NCI-H2081 treated with DMSO at 0.1 percent for 48 hours (cell line): ENCODE measurements at places on chromosomes 3 and 15.

- no peak for DNase-seq
Observed at GRCh38 chr15:70053716-70054229, 43.9 kb downstream of the TLE3 start.

- DNase-seq = no peak
Observed at GRCh38 chr15:51561271-51561670, 61.3 kb downstream of the DMXL2 start.

- DNase-seq = no peak
Observed at GRCh38 chr3:170477395-170477794, 58.7 kb downstream of the CLDN11 start.

DNA sequence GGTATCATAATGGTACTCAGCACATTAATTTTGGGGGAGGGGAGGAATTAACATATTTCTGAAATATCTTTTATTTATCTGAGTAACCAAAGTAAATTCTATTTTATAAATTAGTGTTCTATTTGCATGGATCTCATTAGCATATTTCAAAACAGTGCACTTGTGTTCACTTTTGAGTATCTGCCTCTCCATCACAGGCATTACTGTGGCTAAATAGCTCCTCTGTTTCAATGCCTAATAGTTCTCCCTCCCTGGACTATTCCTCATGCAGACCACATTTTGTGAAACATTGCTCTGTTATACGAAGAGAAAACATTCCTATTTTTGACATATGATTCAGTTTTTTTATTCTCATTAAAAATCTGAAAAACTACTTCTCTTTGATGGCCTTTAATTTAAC, 1127.8 kb downstream of the TUSC7 start:
- no peak for DNase-seq

DNA sequence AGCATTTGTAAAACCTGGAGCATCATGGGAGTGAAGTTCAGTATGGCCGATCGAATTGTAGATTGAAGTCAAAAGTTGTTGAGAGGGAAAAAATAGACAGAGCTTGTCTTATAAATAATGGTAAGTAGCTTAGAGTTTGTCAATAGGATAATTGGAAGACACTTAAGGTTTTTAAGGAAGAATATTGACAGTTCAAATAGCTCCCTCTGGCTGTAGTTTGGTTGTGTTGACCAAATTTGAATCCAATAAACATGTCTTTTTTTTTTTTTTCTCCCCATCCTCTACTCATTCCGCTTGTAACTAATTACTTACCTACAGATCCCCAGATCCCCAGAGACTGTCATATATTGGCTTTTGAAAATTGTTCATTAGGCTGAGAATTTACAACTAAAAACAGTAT, 677.0 kb downstream of the AGBL1 start:
- DNase-seq = no peak

GRCh38 chr3:10136426-10137005, 5.1 kb upstream of the VHL start:
- no peak for DNase-seq

DNA sequence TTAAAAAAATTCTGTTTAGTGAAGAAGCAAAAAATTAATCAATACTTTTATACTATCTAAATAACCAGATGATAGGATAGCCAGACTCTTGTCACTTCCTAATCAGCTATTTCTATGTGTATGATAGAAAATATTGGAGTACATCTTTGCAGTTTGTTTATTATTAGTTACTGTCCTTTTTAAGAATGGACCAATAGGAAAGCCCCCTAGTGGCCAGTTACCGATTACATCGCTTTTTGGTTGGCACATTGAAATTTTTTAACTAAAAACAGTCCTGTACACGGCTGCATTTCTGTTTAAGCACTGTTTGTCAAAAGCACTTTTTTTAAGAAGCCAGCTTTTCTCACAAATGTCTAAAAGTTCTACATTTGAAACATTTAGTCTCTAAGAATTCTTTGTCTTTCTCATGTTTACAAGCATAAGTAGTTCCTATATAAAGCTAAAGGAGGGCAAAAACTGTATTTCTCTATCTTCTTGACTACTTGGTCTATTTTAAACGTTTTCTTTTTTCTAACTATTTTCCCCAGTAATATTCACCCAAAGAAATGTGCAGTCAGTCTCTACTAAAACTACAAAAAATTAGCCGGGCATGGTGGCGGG, 253.2 kb upstream of the LRTM1 start:
- DNase-seq = no peak
